ENCODE measurements at places on chromosomes 7 and 10.
A peak's percentile ranks its signal among the peaks of the same experiment; 100 is the strongest.

DNA sequence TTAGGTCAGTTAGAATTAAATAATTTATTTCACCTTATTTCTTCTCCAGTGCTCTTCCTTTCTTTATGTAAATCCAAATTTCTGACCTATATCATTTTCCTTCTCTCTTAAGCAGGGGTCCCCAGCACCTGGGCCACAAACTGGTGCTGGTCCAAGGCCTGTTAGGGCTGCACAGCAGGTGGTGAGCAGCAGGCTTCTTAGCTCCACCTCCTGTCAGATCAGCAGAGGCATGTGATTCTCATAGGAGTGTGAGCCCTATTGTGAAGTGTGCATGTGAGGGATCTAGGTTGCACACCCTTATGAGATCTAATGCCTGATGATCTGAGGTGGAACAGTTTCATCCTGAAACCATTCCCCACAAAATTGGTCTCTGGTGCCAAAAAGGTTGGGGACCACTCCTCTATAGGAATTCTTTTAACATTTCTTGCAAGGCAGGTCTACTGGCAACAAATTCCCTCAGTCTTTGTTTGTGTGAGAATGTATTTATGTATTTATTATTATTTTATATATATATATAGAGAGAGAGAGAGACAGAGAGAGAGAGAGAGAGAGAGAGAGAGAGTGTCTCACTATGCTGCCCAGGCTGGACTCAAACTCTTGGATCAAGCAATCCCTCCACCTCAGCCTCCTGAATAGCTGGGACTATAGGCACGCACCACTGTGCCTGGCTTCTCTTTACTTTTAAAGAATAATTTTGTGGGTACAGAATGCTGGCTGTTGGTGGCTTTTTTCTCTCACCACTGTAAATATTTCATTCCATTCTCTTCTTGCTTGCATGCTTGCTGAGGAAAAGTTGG, 4.3 kb upstream of the ABCC2 start:
- DNase-seq: peak; percentile 24

DNA sequence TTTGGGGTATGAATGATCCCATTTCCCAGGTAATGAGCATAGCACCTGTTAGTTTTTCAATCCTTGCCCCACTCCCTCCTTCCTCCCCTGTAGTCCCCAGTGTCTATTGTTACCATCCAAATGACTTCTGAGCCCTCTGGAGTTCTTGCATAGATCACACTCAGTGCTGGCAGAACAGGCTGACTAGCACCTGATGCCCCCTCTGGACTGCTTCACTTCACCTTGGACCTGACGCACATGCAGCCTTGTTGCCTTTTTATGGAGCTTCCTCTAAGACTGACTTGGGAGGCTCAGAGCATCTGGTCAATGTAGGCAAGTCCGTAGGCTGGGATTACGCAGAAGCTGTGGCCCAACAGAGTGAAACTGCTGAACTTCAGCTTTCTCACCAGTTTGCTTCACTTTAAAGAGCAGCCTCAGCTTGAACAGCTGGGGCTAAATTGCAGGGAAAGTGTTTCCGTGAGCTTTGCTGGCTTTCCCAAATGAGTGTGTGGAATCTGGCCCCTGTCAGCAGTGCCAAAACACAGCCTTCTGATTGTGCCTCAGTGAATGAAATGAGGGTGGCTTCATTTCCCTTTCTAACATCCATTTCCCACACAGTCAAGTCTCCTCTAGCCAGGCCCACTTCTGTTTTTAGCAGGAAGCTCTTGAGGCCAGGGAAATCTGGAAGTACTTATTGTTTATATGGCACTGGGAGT, 48.5 kb downstream of the NXPH1 start:
- peak; percentile 89 for DNase-seq

GRCh38 chr7:12477620-12478019, 74.0 kb upstream of the VWDE start:
- no peak for DNase-seq

DNA sequence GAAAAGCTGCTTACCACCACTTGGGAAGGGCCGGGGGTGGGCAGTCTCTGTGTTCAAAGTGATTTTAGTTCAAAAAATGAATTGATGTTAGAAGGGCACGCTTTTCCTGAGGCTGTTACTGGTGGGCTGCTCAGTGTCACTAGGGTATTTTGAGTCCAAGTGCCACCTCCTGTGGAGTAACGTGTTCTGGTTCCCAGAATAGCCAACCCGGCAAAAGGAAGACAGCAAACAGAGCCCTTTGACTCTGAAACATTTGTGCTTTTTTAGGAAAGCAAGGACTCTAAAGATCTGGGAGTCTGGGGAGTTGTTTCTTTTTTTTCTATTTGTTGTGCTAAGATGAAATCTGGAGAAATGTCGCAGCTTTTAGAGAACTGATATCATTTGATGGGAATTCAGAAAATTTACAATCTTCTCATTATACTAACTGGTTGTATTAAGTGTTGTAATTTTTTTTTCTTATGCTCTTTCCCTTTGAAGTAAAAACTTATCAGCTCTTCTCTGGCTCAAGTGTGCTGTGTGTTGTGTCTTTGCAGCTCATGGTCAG, 66.2 kb downstream of the MKX start:
- no peak for DNase-seq

GRCh38 chr10:298033-298432, 162.8 kb downstream of the ZMYND11 start:
- no peak for DNase-seq

DNA sequence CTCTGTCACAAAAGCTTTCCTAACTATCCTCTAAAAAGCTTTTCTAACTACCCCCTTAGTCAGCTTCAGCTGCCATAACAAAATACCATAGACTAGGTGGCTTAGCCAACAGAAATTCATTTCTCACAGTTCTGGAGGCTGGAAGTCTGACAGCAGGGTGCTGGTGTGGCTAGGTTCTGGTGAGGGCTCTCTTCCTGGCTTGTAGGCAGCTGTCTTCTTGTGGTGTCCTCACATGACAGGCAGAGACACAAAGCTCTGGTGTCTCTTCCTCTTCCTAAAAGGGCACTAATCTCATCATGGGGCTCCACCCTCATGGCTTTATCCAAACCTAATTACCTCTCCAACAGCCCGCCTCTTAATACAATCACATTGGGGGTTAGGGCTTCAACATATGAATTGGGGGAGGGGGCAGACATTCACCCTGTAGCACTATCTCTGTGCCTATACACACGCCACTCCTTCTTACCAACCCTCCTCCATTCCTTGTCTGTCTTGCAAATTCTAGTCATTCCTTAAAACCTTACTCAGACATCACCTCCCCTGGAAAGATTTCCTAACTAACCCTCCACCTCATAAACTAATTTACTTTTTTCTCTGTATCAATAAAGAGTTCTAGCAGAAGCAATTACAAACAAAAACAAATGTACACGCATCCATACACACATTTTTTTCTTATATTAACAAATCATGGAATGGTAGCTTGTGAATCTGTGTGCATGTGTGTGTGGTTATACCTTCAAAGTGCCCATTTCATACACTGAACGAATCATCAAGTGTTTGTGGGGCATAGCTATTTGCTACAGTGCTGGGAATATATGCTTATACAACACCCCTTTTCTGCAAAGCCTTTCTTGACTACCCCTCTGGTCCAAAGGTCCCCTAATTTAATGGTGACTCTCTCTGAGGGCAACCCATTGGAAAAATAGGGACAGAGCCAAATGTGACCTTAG, 26.4 kb downstream of the RHOBTB1 start:
- DNase-seq: peak; percentile 40

DNA sequence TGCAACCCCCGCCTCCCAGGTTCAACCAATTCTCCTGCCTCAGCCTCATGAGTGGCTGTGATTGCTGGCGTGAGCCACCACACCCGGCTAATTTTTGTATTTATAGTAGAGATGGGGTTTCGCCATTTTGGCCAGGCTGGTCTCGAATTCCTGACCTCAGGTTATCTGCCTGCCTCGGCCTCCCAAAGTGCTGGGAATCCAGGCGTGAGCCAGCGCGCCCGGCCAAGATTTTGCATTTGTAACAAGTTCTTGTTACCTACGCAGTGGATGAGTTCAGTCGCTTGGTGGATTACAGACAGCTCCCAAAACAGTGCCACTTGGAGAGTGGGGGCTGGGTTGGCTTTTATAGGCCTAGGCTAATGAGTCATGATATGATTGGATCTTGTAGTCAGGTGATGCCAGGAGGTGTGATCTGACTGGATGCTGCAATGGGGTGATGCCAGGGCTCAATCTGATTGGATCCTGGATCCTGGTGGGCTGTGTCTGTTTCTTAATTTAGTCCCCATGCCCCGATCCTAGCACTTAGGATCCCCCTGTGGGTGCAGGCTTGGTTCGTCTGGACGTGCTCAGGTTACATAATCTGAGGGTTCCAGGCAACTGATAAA, 20.3 kb downstream of the SBDS start:
- DNase-seq: no peak

DNA sequence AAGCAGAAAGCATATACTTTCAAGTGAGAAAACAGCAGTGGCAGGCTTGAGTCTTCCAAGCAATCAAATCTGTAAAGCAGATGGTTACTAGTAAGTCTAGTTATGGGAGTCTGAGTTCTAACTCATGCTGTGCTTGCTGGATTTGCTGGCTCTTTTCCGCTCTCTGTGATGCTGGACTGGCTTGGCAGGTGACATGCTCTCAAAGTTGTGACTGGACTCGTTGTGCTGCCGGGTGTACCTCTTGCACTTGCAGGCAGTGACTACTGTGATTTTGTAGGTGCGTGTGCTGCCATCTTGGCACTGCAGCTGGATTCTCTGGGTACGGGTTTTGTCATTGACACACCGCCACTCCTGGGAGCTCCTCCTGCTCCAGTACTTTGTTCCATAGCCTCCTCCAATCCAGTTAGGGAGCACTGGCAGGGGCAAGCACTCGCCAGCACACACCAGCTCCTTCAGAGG, 3.1 kb downstream of the SOSTDC1 start:
- no peak for DNase-seq

GRCh38 chr10:89540420-89540949, 5.1 kb upstream of the SLC16A12 start:
- peak; percentile 73 for DNase-seq

GRCh38 chr10:119461380-119461779, 81.1 kb downstream of the RGS10 start:
- DNase-seq: no peak

GRCh38 chr7:92253251-92253650, 7.5 kb downstream of the ANKIB1 start:
- DNase-seq: no peak

DNA sequence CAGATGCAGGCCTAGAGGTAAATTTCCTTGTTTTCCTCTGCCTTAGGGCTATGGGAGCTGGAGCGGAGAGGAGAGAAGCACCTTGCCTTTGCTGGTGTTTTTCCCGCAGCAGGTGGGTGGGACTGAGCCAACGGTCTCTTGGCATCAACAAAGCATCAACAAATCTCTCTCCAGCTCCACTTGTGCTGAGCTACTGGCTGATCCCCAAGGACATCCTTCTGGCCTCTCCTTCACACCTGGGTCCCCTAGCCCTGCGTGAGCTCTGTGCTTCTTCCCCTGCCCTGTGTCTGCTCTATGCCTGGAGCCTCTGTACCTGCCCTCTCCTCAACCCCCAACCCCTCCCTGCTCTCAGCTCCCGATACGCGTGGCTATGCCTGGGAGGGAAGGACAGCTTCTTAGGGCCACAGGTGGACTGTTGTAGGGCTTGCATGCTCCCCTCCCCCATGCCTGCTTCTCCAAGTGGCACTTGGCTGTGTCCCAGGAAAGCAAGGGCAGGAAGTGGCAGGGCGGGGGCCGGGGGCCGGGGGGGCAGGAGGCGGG, 3.2 kb upstream of the CLDN4 start:
- DNase-seq: peak; percentile 15

- DNase-seq: no peak
These were observed 350.1 kb upstream of the COBL start for GRCh38 chr7:51666751-51667150.

GRCh38 chr7:82598958-82599357, 155.4 kb upstream of the CACNA2D1 start:
- peak; percentile 67 for DNase-seq

DNA sequence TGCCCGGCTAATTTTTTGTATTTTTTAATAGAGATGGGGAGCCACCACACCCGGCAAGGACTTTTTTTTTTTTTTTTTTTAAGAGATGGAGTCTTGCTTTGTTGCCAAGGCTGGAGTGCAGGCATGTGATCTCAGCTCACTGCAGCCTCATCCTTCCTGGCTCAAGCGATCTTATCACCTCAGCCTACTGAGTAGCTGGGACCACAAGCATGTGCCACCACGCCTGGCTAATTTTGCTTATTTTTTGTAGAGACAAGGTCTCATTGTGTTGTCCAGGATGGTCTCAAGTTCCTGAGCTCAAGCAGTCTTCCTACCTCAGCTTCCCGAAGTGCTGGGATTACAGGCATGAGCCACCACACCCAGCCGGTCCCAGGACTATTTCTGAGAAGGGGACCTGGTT, 9.3 kb upstream of the MCU start:
- DNase-seq: no peak

DNA sequence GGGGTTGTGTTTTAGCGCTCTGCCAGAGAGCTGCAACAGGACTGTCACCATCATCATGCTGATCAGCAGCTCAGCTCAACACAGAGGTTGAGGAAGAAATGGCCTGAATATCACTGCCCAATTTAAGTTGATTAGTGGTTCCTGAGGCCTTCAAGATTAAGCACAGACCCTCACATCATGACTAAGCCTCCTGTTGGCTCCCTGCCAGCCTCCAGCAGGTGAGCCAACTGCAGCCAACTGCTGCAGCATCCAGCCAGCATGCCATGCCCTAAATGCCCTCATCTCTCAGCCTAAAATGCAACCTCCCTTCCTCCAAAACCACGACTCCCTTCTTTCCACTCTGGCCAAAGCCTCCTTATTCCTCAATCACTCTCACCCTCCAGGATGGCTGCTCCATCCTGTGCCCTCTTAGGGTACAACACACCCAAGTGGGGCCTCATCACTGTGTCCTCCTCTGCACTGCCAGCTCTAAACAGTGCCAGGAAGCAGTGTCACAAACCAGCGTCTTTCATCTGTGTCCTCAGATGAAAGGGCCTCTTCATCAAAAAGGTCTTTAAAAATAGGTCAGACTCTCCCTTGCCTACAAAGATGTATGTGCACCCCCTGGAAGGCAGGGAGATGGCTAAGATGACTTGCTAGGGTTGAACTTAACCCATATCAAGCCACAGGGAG, 259.3 kb downstream of the ZEB1 start:
- DNase-seq: no peak

- DNase-seq: peak; percentile 16
These were observed 5.7 kb upstream of the PRR15 start for GRCh38 chr7:29557954-29558353.

DNA sequence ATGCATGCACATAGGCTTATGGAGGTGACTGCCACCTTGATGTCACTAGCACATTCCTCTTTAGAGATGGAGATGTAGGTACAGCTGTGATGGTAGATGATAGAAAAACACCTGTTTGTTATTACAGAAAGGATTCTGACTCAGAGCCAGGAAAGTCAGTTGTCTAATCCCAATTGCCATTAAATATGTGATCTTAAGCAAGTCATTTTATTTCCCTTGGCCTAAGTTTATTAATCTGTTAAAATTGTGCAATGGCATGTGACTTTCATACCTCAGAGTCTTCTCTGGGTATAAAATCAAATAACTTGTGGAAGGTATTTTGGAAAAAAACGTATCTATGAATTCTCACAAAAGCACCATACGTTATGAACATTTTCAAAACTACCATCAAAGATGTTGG, 123.9 kb upstream of the BET1 start:
- DNase-seq: no peak

GRCh38 chr7:22572292-22572691, 72.3 kb upstream of the STEAP1B start:
- no peak for DNase-seq
